Activated CD8-positive, alpha-beta T cell treated with anti-CD3 and anti-CD28 coated beads for 36 hours (primary cell): ENCODE measurements at places on chromosomes 7 and 10.

- no peak overlapping the region for H3K27ac ChIP-seq
- no peak overlapping the region for H3K4me3 ChIP-seq
- H3K36me3 ChIP-seq: peaks cover 32% of the 10 kb centered on the region
- DNase-seq: no peak
- H3K27me3 ChIP-seq: no peaks in the 10 kb centered on the region
These were observed 71.0 kb downstream of the CASD1 start for GRCh38 chr7:94580601-94581000.

GRCh38 chr7:137354961-137355360, 11.4 kb upstream of the PTN start:
- no peaks in the 10 kb centered on the region for H3K27me3 ChIP-seq
- DNase-seq: no peak
- no peak overlapping the region for H3K27ac ChIP-seq

DNA sequence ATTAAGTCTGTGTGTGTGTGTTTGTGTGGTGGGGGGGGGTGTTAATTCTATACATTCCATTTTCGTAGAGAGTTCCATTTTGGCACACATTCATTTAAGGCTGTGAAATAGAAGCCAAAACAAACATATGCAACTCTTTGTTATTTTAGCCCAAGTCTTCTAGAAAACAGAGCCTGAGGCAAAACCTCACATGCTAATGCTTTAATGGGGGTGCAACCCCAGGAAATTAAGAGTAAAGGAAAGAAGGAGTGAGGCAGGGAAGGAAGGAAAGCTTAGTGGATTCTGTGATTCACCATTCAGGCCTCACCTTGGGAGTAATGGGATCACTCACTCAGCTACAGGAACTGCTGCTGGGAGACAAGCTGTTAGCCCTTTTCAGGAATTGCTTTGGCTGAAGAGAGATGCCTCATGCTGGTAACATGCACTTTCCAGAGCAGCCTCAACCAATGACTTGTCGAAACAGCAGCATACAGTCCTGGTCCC, 73.0 kb upstream of the CTTNBP2 start:
- H3K4me1 ChIP-seq: no peaks in the 10 kb centered on the region
- no peaks in the 10 kb centered on the region for H3K27me3 ChIP-seq
- H3K36me3 ChIP-seq: no peaks in the 10 kb centered on the region
- H3K4me3 ChIP-seq: no peak overlapping the region

DNA sequence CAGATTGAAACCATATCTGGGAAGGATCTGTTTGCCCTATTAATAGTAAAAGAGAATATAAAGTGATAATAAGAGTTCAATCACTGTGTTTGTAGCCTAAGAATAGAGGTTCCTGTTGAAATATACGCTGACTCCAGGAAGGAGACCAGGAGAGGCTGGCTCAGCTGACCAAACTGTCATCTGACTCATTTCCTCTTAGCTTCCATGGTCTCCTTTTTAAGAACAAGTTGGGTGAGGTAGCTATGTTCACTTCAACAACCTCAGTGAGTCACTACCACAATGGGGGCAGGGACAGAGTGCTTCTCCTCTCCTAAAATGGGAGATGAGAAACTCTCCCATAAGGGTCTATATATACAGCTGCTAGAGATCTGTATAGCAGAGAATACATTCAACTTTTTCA, 543.3 kb downstream of the CALN1 start:
- H3K27me3 ChIP-seq: no peaks in the 10 kb centered on the region
- no peak overlapping the region for H3K27ac ChIP-seq
- no peaks in the 10 kb centered on the region for H3K36me3 ChIP-seq
- DNase-seq: peak; percentile 43

GRCh38 chr7:112161253-112162141, 44.7 kb downstream of the DOCK4 start:
- H3K4me3 ChIP-seq: no peak overlapping the region
- no peak overlapping the region for H3K27ac ChIP-seq
- H3K36me3 ChIP-seq: no peaks in the 10 kb centered on the region
- H3K4me1 ChIP-seq: no peaks in the 10 kb centered on the region
- no peak for DNase-seq

DNA sequence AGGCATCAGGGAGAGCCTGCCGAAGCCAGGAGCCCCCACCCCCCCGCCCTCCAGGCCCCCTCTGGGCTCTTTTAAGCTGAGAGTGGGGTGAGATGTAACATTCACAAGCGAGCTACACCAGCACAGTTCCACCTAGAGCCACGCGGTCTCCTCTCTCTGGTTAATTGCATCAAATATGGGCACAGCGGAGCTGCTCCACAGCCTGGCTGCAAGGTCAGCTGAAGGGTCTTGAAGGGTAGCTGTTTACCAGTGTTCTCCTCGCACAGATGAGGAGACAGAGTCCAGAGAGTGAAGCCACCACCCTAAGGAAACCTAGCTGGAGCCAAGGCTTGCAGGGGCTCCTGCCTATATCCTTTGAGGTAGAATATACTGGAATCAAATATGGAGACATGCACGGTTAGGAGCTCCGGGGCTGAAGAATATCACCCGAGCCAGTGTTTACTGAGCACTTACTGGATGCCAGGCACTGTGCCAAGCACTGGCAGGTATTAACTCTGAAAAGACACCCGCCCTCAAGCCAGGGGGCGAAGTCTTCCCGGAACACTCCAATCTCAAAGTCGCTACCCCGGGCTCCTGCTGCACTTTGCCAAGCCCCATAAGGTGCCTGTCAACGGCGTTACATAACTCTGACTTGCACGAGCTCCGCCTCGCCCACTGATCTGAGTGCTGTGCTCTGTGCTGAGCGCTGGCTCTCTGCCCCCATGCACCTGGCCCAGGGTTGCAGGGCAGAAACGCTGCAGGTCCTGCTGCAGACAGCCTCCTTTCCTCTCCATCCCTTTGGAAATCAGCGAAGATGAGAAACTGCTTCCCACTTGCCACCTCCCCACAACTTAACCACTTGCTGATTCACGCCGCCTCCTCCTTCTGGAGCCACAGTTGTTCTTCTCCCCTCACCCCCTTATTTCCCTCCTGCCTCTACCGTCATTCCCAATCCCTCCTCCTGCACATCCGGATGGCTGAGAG, 5.4 kb downstream of the CHST15 start:
- H3K27me3 ChIP-seq: peaks cover 24% of the 10 kb centered on the region
- no peak overlapping the region for H3K4me3 ChIP-seq
- no peaks in the 10 kb centered on the region for H3K4me1 ChIP-seq
- H3K27ac ChIP-seq: no peak overlapping the region

DNA sequence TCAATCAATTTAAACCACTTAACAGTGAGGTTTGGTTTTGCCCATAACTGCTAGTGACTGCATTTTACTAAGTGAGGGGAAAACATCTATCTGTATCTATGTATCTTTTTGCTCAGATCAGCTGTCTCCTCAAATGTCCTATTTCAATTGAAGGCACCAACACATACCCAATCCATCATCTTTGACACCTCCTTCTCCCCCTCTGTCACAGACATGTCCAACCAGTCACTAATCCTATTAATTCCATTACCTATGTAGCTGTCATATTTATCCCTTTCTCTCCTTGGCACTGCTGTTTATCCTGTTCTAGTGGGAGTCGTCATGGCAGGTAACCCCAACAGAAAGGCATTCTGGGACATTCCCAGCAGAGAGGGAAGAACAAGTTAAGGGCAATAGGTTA, 975.2 kb upstream of the AUTS2 start:
- no peak overlapping the region for H3K27ac ChIP-seq
- no peaks in the 10 kb centered on the region for H3K27me3 ChIP-seq
- H3K4me1 ChIP-seq: no peaks in the 10 kb centered on the region
- H3K4me3 ChIP-seq: no peak overlapping the region

- DNase-seq: no peak
- no peak overlapping the region for H3K4me3 ChIP-seq
- no peaks in the 10 kb centered on the region for H3K27me3 ChIP-seq
These were observed 210.5 kb downstream of the CHCHD3 start for GRCh38 chr7:132871419-132871818.

- peaks cover 4% of the 10 kb centered on the region for H3K4me1 ChIP-seq
- H3K27me3 ChIP-seq: no peaks in the 10 kb centered on the region
- H3K36me3 ChIP-seq: no peaks in the 10 kb centered on the region
- H3K27ac ChIP-seq: no peak overlapping the region
- no peak overlapping the region for H3K4me3 ChIP-seq
These were observed 16.8 kb downstream of the MACC1 start for GRCh38 chr7:20200361-20200760.

DNA sequence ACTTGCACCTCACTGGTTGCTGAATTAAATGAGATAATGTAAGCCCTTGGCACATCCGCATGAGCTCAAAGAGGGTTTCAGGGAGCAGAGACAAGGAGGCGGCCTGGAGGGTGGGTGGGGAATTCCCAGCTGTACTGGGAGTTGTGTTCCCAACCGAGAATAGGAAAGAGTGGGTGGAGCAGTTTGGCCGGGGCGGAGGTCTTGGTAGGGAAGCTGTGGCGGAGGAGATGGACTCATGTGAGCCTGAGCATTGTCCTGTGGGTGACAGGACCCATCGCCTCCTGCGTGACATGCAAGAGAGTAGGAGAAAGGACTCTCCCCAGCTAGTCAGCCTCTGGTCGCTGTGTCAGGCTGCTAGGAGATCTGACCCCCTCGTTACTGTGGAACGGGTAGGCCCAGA, 41.0 kb upstream of the SAMD8 start:
- no peak overlapping the region for H3K27ac ChIP-seq
- no peaks in the 10 kb centered on the region for H3K27me3 ChIP-seq
- no peak overlapping the region for H3K4me3 ChIP-seq
- peaks cover 16% of the 10 kb centered on the region for H3K4me1 ChIP-seq
- no peaks in the 10 kb centered on the region for H3K36me3 ChIP-seq
- no peak for DNase-seq

- no peak overlapping the region for H3K4me3 ChIP-seq
- peaks cover 9% of the 10 kb centered on the region for H3K27me3 ChIP-seq
- H3K36me3 ChIP-seq: peaks cover 32% of the 10 kb centered on the region
- H3K4me1 ChIP-seq: peaks cover 36% of the 10 kb centered on the region
These were observed 176.5 kb upstream of the INHBA start for GRCh38 chr7:41879403-41879802.

- no peaks in the 10 kb centered on the region for H3K27me3 ChIP-seq
- peaks cover 48% of the 10 kb centered on the region for H3K4me1 ChIP-seq
- H3K36me3 ChIP-seq: peaks cover 6% of the 10 kb centered on the region
- peak overlapping the region; percentile 28 for H3K27ac ChIP-seq
- DNase-seq: no peak
These were observed 2.6 kb downstream of the SMURF1 start for GRCh38 chr7:99141334-99141733.

- H3K4me1 ChIP-seq: peaks cover under 1% of the 10 kb centered on the region
- no peak for DNase-seq
- no peak overlapping the region for H3K27ac ChIP-seq
- H3K36me3 ChIP-seq: no peaks in the 10 kb centered on the region
- no peak overlapping the region for H3K4me3 ChIP-seq
These were observed 239.6 kb downstream of the MAD1L1 start for GRCh38 chr7:1993031-1993695.

DNA sequence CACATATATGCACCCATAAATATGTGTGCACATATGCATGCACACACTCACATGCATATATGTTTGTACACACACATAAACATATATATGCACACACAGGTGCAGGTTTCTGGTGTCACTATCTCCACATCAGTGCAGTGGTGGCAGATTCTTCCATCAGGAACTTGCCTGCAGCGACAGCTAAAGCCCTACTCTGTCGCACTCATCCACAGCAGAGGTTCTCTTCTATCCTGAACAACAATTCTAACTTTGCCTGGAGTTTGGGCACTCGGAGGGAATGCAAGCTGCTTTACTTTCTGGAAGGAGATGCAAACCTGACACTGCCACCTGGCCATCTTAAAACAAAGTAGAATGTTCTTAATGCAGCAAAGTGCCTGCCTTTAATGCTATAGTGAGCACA, 745.8 kb downstream of the GRID1 start:
- H3K4me3 ChIP-seq: no peak overlapping the region
- DNase-seq: no peak
- no peaks in the 10 kb centered on the region for H3K4me1 ChIP-seq
- no peaks in the 10 kb centered on the region for H3K36me3 ChIP-seq
- H3K27ac ChIP-seq: no peak overlapping the region
- peaks cover 1% of the 10 kb centered on the region for H3K27me3 ChIP-seq

GRCh38 chr7:142587578-142588191, 161.6 kb upstream of the PRSS1 start:
- peak overlapping the region; percentile 52 for H3K27ac ChIP-seq
- no peaks in the 10 kb centered on the region for H3K27me3 ChIP-seq
- peaks cover 8% of the 10 kb centered on the region for H3K4me1 ChIP-seq
- no peaks in the 10 kb centered on the region for H3K36me3 ChIP-seq
- DNase-seq: no peak
- peak overlapping the region; percentile 45 for H3K4me3 ChIP-seq

DNA sequence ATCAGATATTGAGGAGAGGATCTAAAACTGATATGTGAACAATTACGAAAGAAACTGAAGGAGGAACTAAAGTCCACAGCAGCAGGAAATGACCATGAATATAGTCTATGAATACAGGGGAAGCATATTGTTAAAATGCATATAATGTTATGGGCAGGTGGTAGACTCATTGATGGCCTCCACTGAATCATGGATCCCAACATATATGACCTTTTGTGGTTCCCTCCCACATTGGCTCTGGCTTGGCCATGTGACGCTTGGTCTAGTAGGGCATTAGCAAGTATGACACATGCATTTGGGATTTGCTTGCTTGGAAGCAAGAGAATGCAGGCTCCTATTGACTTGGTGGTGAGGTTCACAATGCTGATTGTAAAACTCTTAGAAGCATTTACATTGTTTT, 55.2 kb upstream of the RAB18 start:
- no peak overlapping the region for H3K27ac ChIP-seq
- H3K4me3 ChIP-seq: no peak overlapping the region
- H3K27me3 ChIP-seq: no peaks in the 10 kb centered on the region
- no peak for DNase-seq
- H3K36me3 ChIP-seq: no peaks in the 10 kb centered on the region

DNA sequence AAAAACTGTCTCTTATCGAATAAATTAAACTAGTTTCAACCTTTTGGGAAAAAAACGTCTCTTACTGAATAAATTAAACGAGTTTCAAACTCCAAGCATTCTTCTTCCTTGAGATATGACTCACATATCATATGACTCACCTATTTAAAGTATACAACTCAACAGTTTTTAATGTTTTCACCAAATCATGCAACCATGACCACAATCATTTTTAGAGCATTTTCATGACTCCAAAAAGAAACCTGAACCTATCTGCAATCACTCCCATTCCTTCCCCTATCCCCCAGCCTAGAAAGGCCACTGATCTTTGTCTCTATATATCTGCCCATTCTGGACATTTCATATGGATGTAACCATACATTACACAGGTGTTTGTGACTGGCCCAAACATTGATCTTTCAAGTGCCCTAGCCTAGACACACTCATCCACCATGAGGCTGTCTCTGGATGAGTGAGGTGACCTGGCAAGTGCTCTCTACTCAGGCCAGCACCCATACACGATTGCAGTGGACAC, 115.3 kb downstream of the PIP4K2A start:
- H3K36me3 ChIP-seq: peaks cover 44% of the 10 kb centered on the region
- DNase-seq: no peak
- no peaks in the 10 kb centered on the region for H3K27me3 ChIP-seq
- peak overlapping the region; percentile 75 for H3K27ac ChIP-seq

DNA sequence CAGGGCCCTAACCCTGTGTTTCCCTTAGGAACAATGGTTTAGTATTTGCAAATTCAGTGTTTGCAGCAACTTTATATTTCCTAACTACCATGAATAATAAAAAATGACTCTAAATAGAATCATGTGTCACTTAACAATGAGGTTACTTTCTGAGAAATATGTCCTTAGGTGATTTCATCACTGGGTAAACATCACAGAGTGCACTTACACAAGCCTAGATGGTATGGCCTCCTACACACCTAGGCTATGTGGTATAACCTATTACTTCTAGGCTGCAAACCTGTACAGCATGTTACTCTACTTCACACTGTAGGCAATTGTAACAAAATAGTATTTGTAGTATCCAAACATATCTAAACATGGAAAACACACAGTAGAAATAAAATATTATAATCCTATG, 1174.6 kb upstream of the LRRTM3 start:
- H3K36me3 ChIP-seq: no peaks in the 10 kb centered on the region
- DNase-seq: no peak
- no peak overlapping the region for H3K4me3 ChIP-seq
- no peaks in the 10 kb centered on the region for H3K27me3 ChIP-seq
- H3K4me1 ChIP-seq: no peaks in the 10 kb centered on the region
